ENCODE measurements at places on chromosomes 1 and 21. TPM values are rescaled to one million over a fixed set of nuclear protein-coding genes. Genes with fewer than 3 reads are reported as not detected.

DNA sequence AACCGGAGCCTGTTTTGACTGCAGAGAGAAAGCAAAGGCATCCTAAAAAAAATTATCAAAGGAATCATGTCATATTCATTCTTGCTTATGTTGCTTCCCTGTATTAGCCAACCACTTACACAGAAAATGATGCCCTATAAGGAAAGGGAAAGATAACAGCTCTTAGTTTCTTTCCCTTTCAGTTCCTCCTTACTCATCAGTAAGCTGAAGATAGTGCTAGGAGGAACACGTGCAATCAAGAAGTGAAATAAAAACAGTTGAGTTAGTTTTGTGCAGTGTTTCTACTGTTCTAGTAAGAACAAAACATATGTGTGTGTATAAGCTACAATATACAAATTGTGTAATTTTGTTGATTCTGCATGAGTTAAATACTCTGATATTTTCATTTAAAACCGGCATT lies 45.3 kb upstream of the MTF2 start:
- no peak for DNase-seq

- no peak for DNase-seq
These were observed 34.0 kb upstream of the RUNX3 start for GRCh38 chr1:24963943-24964693.

DNA sequence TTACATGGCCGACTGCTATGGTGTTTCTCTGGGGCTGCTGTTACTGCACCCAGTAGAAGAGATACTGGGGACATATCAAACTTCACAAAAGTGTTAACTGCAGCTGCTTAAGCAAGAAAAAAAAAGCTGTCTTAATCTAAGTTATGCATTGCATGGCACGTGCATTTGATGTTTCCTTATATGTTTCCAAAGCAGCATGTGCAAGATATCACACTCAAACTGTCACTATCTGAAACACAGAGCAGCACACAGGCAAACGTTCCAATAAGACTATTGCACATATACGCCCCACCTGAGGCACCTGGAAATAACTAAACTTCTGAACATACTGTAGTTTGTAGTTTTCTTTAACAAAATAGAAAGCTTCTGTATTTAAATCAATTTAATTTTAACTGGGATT lies 671.4 kb upstream of the ADGRL2 start:
- DNase-seq: no peak

NTNG1 gene
- not detected for polyA plus RNA-seq

GUCA2B gene
- polyA plus RNA-seq: not detected

Data from A549 (cell line).